ENCODE measurements at places on chromosomes 1 and 21. TPM values are rescaled to one million over a fixed set of nuclear protein-coding genes. Genes with fewer than 3 reads are reported as not detected.

GRCh38 chr1:118947790-118948189 is 40.4 kb downstream of the TBX15 start:
- no peaks in the 10 kb centered on the region for H3K36me3 ChIP-seq
- no peak overlapping the region for H3K27ac ChIP-seq
- H3K4me1 ChIP-seq: peaks cover 21% of the 10 kb centered on the region
- no peak overlapping the region for H3K4me3 ChIP-seq
- DNase-seq: no peak

GRCh38 chr1:196590959-196591358 is 17.3 kb downstream of the KCNT2 start:
- no peak for DNase-seq
- H3K27me3 ChIP-seq: no peaks in the 10 kb centered on the region
- no peaks in the 10 kb centered on the region for H3K4me1 ChIP-seq
- no peaks in the 10 kb centered on the region for H3K36me3 ChIP-seq
- no peak overlapping the region for H3K27ac ChIP-seq

GRCh38 chr1:221169447-221169889 is 290.2 kb downstream of the HLX start:
- H3K36me3 ChIP-seq: no peaks in the 10 kb centered on the region
- no peak overlapping the region for H3K4me3 ChIP-seq
- H3K27ac ChIP-seq: no peak overlapping the region
- H3K27me3 ChIP-seq: no peaks in the 10 kb centered on the region
- no peaks in the 10 kb centered on the region for H3K4me1 ChIP-seq

Gene CD1D
- total RNA-seq: 0.86 TPM

Gene CFHR2
- total RNA-seq: not detected

Gene SPATA17
- 3.0 TPM for total RNA-seq

Data from Calu3 (cell line).